Stimulated activated CD4-positive, alpha-beta T cell treated with anti-CD3 and anti-CD28 coated beads, Interleukin-1b, Interleukin-23, amount 100 ng/mL, for 24 hours (primary cell): ENCODE measurements at places on chromosomes 13 and 19.

GRCh38 chr19:39390451-39390750, 505 bp downstream of the PAF1 start:
- peak; percentile 62 for DNase-seq

GRCh38 chr13:97058391-97058790, 64.1 kb upstream of the OXGR1 start:
- DNase-seq: no peak

DNA sequence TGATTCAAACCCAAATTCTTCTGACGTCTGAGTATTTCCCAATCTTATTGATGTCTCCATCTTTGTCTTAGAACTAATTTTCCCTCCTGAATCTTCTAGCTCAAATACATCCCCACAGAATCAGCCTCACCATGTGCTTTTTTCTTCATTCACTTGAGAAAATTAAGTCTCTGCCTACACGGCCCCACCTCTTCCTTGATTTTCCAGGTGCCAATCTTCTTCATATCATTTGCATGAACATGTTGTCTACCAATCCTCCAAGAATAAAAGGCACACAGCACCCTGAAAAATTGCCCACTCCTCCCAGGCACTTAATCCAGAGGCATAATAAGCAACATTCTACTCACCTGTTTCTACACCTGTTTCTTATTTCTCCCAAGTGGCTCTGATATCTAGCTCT, 408.1 kb upstream of the NBEA start:
- no peak for DNase-seq

DNA sequence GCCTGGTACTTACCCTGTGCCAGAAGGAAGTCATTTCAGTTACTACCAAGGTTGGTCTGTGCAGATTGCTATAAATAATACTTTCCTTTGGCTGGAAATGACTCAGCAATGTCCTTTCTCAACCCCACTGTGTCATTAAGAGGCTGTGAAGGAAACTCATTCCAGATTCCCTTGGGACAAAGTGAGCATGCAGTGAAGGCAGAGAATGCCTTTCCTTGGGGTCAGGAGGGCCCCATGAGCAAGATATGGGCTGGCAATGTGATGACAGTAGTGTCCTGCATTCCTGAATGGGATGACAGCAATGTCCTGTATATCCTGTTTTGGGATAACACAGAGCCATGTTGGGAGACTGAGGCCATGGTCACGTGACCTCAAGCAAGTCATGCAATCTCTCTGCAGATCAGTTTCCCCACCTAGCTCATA, 213.1 kb upstream of the TMTC4 start:
- DNase-seq: no peak

DNA sequence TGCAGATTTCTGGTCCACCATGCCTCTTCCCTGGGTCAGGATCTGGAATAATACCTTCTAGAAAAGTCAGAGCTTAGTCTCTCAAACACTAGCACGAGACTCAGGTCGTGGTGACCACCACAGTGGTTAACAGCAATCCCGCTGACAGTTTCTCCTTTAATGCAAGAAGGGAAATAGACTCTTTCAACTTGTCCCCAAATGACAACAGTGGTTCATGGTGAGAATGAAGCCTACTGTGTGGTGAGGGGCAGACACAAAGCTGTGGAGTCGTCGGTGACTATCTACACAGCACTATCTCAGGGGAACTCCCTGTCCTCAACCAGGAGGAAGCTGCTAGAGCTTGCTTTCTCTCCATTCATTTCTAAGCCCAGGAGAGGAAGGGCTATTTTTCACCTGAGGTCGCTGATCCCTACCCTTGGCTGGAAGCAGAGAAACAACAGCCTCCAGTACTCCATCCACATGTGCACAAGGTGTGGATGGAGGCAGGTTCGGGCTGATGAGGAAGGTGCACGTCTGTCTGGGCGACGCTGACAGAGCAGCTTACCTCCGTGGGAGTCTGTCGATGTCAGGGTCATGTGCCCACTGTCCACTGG, 72.4 kb downstream of the STK24 start:
- DNase-seq: no peak

DNA sequence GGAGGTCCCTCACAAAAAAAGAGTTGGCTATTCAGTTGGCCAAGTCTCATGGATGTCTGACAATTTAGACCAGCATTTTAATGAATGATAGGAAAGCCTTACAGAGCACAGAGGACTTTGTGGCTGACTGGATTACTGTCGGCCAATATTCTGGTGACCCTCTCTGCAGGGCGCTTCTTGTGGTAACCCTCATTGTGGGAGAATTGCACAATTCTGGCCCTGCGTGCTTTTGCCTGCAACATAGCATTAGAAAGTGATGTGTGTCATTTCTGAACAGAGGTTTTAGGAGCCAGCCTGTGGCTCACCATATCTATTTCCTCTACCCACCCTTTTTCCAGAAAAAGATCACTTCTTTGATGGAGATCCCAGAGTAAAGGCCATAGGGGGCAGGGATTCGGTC, 71.4 kb downstream of the EFNB2 start:
- DNase-seq: no peak

DNA sequence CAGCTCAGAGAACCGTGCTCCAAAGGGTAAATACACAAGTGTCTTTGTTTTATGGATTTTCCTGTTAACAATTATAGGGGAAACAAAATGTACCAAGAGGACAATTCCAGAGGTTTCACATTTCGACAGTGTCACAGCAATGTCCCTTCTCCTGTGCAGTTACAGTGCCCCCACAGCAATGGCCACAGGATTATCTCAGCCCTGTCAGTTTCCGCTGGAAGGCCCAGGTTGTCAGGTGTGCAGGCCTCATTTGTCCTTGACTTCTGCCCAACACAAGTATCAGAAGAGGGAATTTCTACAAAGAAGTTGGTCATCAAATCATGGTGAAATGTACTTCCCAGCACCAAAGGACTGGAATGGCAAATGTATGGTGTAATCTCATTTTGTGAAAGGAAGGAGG, 11.2 kb upstream of the N4BP2L2 start:
- no peak for DNase-seq

DNA sequence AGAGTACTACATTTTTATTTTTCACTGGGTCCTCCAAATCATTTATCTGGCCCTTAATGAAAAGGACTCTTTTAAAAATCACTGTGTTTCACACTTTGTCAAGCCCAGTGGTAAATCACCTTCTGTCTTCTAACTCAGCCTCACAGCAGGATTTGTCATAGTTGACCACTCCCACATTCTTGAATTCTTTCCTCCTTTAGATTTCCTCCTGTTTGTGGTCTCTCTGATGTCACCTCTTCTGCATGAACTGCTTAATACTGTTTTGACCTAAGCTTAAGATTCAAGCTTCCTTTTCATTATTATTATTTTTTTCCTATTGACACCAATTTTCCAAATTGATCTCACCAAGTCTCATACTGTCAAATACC, 899.8 kb upstream of the MIR17HG start:
- DNase-seq: no peak

DNA sequence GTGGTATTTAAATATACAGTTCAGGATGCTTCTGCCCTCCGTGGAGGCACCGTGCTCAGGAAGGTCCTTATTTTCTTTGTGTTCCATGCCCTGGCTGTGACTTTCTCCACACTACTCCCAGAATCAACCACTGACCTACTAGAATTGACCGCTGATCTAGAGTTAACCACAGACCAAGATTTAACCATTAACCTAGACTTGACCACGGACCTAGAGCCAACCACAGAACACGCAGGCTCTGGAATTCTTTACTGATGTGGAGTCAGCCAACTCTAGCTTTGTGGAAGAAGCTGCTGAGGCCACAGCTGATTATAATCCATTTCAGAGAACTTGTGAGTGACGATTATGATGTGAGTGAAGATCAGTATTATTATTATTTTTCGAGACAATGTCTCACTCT, 18.0 kb downstream of the GTF2F2 start:
- no peak for DNase-seq

- no peak for DNase-seq
Measured at GRCh38 chr19:15758379-15758778, 20.6 kb downstream of the OR10H3 start.

- no peak for DNase-seq
Measured at GRCh38 chr19:29370276-29370675, 155.5 kb upstream of the VSTM2B start.

DNA sequence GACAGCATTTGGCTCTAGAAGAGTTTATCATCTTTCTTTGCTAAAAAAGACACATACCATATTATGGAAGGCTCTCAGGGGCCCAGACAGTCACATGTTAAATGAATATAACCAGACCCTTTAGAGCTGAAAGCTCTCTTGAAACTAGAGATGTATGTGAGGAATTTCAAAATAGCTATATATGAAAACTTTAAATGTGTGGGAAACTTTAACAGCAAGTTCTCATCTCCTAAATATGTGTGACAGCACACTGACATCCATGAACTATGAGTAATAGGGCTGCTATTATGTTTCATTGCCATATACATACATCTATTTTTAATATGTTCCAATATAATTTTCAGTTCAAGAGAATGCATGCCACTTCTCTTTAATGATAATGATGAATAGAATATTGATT, 509.5 kb downstream of the GPC6 start:
- DNase-seq: no peak

DNA sequence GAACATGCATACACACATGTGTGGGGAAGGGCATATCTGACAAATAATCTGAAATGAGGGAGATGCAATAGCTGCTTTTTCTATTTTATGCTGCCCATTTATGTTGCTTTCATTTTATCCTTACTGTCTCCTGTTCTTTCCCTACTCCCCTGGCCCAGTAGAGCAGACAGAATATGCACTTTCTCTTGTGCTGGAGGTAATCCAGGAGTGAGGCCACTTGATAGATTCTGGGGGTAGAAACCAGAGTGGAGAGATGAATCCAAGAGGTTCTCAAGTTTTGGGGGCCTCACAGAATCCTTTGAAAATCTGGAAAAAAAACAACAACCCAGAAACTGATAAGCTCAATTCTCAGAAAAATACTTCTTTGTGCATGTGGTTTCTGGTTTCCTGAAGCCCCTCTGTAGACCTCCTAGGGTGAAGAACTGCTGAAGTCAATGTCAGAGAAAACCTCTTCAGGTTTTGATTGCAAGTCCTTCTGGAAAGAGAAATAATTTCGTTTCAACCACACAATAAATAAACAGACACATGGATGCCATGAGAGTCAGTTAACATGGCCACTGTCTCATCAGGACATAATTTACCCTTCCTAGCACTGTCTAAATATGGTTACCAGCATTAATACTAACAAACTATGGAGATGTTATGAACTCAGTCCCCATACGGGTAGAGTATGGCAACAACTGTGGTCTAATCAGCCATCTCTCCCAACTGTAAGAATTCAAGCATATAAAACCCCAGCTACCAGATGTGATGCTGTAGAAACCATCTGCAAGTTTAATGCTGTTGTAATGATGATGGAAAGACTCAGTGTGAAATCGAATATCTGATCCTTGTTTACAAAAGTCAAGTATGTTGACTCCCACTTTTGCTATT, 355.6 kb downstream of the SLC7A1 start:
- DNase-seq: no peak

DNA sequence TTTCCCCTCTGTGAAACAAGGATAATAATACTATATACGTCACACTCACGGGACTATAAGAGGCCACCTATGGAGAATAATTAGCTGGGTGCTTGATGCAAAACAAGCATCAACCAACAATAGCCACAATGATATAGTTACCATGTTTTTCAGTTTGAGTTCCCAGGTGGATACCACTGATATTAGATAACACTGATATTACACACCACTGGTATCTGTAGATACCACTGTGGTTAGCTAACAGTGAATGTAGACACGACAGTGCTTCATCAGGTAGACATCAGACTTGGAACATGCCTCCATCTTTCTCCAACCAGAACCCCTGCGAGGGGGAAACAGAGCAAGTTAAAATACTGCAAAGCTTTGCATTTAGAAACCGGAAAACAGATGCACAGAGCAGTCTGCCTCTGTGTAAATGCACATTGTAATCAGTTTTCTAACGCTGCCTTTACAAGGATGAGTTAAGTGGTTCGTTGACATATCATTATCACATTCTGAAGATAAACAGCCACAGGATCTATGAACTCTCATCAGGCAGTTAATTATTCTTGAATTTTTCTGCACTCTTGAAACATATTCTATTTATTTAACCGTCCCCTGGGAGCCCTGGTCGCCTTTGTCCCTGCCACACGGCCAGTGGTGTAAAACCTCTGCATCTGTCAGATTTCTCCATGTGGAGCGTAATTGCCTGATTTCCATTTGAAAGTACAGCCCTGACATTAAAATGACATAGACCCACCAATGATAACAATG, 80.7 kb downstream of the RNASEH2B start:
- no peak for DNase-seq

DNA sequence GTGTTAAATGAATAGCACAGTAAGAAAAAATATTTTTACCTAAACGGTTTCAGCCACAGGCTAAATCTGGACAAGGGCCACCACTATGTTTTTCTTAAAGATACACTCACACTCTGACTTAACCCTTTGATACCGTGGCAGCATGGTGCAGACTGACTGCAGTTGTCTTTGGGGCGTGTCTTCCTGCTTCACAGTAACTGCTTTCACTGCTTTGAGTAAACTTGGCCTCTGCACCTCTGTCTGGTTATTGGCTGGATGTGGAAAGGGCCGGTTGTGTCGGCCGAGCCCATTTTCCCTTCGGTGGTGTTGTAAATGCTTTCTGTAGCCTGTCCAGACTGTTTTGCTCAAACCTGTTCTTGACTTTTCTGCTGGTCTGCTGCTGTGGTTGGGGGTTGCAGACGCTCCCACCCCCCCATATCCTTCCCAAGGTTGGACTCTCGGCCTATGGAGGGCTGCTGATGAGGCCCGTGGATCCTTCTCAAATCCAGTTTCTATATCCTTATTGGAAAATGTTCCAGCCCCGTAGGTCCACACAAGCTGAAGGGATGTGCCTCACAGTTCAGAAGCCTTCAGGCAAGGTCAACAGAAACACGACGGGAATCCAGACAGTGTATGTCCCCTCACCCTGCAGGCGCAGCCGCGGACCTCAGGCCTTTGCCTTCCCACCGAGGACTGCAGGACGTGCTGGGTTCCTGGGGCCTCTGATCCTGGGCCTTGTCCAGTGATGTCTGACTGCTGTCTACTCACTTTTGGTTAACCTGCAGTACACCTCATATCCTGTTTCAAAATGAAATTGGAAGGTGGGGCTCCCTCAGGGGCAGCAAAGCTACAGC, 90.2 kb upstream of the RNF113B start:
- no peak for DNase-seq

- no peak for DNase-seq
Measured at GRCh38 chr19:47232422-47233211, 1.6 kb upstream of the BBC3 start.
